ENCODE measurements at places on chromosomes 16 and 17. TPM values are rescaled to one million over a fixed set of nuclear protein-coding genes. Genes with fewer than 3 reads are reported as not detected.
A peak's percentile ranks its signal among the peaks of the same experiment; 100 is the strongest.

The TMEM92 gene
- 0.09 TPM for total RNA-seq

- H3K4me3 ChIP-seq = no peak overlapping the region
- H3K27ac ChIP-seq = no peak overlapping the region
- no peaks in the 10 kb centered on the region for H3K4me1 ChIP-seq
- no peaks in the 10 kb centered on the region for H3K27me3 ChIP-seq
- DNase-seq = no peak
These were observed 112.6 kb upstream of the MPHOSPH6 start for GRCh38 chr16:82282662-82283061.

- DNase-seq = no peak
- H3K4me3 ChIP-seq = no peak overlapping the region
- peaks cover 5% of the 10 kb centered on the region for H3K36me3 ChIP-seq
- H3K27ac ChIP-seq = no peak overlapping the region
- no peaks in the 10 kb centered on the region for H3K27me3 ChIP-seq
These were observed 28.9 kb upstream of the SEC14L1 start for GRCh38 chr17:77111934-77112296.

The CDH15 gene
- not detected for total RNA-seq

DNA sequence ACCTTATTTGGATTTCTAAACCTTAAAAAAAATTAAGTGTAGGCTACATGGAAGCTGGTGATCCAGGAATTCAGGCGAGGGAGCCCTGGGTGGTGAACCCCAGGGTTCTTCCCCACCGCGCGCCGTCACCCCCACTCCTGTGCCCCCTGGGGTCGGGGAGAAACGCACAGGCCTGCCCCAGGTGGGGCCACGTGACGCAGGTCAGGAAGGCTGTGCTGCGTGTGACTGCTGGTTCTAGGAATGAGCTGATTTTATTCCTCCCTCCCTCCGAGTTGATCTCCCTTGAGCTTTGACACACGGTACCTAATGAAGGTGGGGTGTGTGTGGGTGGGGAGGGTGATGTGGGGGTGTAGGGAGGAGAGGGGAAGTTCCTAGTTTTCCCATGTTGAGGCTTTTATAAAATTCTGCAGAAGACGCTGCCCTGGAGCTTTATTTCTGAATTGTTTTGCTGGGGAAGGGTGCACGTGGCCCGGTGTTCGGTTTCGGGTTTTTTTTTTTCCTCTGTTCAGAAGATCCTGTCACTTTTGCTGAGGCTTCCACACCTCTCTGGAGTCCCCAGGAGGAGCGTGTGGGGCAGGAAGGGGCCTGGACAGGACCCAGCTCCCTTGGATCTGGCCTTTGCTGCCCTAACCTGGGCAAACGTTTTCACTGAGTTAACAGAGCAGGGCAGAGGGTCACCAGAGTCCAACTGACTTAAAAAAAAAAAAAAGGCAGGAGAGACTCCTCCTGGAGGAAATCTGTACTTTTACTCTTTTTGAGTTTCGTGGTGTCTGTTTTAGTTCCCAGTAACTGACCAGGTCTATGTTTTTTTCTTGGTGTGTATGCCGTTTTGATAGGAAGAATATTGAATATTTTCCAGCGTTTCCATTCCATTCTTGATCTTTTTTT lies 55.8 kb upstream of the GSE1 start:
- H3K27me3 ChIP-seq = no peaks in the 10 kb centered on the region
- H3K36me3 ChIP-seq = peaks cover 3% of the 10 kb centered on the region
- peak; percentile 63 for DNase-seq
- H3K4me3 ChIP-seq = peak overlapping the region; percentile 87
- H3K4me1 ChIP-seq = peaks cover 34% of the 10 kb centered on the region

DNA sequence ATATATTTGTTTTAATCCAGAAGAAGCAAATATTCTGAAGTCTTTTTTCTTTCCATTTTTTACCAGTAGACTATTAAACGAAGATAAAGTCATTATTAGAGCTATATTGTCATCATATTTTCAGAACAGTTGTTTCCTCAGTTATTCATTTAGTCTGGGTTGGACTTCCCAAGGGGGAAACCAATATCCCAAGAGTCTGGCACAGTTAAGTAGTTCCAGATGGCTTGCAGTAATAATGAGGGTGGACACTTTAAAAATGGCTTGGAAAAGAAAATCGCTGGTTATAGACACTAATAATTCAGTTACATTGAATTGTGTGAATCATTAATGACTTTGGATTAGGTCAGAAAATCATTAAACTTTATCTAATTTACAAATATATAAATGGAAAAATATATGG lies 3.9 kb downstream of the PPM1E start:
- H3K4me3 ChIP-seq = no peak overlapping the region
- H3K27me3 ChIP-seq = peaks cover 72% of the 10 kb centered on the region
- DNase-seq = no peak

DNA sequence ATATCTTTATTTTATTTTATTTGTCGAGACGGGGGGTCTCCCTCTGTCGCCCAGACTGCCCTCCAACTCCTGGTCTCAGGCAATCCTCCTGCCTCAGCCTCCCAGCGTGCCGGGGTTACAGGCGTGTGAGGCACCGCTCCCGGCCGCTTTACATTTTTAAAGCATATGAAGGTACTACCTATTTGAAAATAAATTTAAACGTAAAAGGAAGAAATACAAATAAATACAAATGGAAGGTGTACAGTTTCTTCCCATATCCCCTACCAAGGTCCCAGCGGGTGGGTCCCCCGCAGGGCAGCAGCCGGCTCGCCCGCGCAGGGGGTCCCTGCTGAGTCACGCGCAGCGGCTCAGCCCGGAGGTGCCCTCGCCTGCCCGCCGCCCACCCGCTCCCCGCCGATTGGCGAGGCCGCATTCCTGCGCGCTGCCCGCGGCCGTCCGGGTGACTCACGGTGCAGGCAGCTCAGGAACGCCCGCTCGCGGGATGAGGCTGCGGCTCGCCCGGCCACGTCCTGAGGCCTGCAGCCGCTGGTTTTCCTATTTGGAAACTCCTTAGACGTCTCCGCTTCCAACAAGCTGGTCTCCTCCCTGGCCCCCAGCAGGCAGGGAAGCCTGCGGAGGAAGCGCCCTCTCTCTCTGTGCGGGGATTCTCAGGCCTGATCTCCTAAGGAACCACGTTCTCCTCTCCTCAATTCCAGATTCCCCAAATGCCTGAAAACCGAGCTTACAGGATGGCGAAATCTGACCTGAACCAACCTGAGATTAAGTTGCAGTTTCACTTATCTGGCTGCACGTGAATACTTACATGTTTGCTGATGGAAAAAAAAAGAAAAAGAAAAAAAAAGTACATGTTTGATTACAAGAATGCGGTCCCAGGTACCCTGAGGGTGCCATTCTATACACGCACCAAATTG lies 54.8 kb upstream of the MAP3K14 start:
- H3K4me3 ChIP-seq = peak overlapping the region; percentile 47
- DNase-seq = no peak
- no peaks in the 10 kb centered on the region for H3K36me3 ChIP-seq
- H3K4me1 ChIP-seq = peaks cover 16% of the 10 kb centered on the region
- H3K27ac ChIP-seq = no peak overlapping the region

- peaks cover 17% of the 10 kb centered on the region for H3K27me3 ChIP-seq
- no peaks in the 10 kb centered on the region for H3K36me3 ChIP-seq
- peaks cover 19% of the 10 kb centered on the region for H3K4me1 ChIP-seq
These were observed 6.8 kb downstream of the AXIN2 start for GRCh38 chr17:65554553-65555223.

The TMEM132E gene
- total RNA-seq = not detected

- H3K27ac ChIP-seq = no peak overlapping the region
- no peak for DNase-seq
- no peak overlapping the region for H3K4me3 ChIP-seq
- H3K27me3 ChIP-seq = no peaks in the 10 kb centered on the region
These were observed 74.5 kb downstream of the ZNF423 start for GRCh38 chr16:49781401-49781800.

DNA sequence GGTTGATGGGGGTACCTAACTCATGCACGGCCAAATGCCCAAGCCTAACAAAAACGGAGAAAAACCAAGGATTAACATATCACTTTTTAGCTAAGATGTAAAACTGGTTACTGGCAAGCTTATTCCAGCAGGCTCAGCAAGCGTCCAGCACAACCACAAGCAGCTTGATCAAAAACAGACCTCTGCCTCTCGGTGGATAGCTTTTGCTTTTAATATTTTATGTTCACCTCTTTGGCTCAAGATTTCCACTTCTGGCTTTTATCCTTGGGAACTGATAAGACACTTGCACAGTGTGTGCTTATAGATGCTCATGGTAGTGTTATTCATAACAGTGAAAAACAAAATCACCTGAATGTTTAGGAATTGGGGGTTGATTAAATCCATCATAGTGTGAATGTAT lies 206.9 kb upstream of the CACNG5 start:
- H3K36me3 ChIP-seq = peaks cover 3% of the 10 kb centered on the region
- H3K4me1 ChIP-seq = peaks cover 12% of the 10 kb centered on the region
- H3K27me3 ChIP-seq = no peaks in the 10 kb centered on the region
- H3K27ac ChIP-seq = no peak overlapping the region

The BLTP2 gene
- total RNA-seq = 163 TPM

GRCh38 chr16:81593481-81593880 lies 148.9 kb downstream of the CMIP start:
- H3K36me3 ChIP-seq = peaks cover 4% of the 10 kb centered on the region
- H3K4me3 ChIP-seq = no peak overlapping the region
- no peaks in the 10 kb centered on the region for H3K27me3 ChIP-seq

DNA sequence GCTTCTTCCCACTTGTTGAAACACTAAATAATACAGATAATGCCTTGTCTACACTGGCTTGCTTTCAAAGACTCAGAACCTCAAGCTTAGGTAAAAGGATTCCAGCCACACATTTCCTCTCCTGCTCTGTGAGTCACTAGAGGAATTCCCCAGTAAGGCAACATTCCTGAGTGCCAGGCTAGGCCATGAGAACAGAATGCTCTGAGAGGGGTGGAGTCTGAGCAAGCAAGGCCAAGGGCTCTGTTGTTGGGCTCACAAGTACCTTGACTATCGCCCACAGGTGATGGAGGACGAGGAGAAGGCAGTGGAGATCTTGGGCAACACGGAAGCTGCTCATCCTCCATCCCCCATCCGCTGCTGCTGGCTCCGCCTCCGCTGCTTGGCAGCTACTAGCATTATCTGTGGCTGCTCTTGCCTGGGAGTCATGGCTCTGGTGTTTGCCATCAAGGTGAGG lies 6.7 kb upstream of the PHKG2 start:
- H3K27me3 ChIP-seq = no peaks in the 10 kb centered on the region
- no peak for DNase-seq
- no peak overlapping the region for H3K27ac ChIP-seq
- no peak overlapping the region for H3K4me3 ChIP-seq

The ZNF385C gene
- total RNA-seq = 0.12 TPM

DNA sequence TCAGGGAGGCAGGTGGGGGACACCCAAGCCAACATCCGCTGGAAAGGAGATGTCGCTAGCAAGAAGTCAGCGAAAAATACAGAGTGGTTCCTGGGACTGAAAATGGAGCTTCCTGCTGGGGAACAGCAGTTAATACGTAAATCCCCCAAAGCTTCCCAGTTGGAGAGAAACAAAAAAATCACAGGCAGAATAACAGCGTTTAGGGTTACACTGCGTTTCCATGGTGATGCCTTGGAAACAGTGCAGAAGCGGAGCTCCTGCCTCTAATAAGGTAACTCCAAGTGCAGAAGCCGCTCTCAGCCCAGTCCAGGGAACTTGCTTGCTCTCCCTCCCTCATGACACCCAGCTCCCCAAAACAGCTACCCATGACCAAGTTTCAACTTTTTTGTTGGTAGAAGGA lies 73.4 kb downstream of the PLD6 start:
- no peaks in the 10 kb centered on the region for H3K27me3 ChIP-seq
- no peak overlapping the region for H3K27ac ChIP-seq
- DNase-seq = no peak
- H3K4me3 ChIP-seq = no peak overlapping the region
- H3K36me3 ChIP-seq = no peaks in the 10 kb centered on the region
- no peaks in the 10 kb centered on the region for H3K4me1 ChIP-seq

The ALOX15 gene
- total RNA-seq = not detected

DNA sequence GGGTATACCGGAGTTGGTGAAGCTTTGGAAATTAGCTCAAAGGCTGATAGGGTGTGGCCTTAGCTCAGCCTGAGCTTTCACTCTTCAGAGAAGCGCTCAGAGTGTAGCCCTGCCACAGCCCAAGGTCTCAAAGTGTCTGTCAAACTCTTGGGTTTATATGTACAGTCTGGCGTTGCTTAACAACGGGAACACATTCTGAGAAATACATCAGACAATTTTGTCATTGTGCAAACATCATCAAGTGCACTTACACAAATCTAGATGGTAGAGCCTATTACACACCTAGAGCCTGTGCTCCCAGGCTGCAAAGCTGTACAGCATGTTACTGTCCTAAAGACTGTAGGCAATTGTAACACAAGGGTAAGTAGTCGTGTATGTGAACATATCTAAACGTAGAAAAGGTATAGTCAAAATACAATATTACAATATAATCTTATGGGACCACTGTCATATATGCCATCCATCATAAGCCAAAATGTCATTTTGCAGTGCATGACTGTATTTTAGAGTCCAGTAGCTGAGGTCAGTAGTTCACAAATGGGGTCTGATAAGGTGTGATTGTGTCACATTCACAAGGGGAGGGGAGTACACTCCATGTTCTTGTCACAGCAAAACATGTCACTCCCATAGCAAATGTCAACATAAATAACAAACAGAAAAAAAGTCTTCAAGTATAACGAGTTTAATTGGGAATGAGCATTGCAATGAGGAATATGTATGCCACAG lies 20.6 kb downstream of the CHAD start:
- H3K4me3 ChIP-seq = no peak overlapping the region
- H3K27ac ChIP-seq = no peak overlapping the region
- H3K4me1 ChIP-seq = peaks cover 9% of the 10 kb centered on the region
- DNase-seq = no peak
- no peaks in the 10 kb centered on the region for H3K27me3 ChIP-seq

The CAVIN1 gene
- total RNA-seq = 0.66 TPM

DNA sequence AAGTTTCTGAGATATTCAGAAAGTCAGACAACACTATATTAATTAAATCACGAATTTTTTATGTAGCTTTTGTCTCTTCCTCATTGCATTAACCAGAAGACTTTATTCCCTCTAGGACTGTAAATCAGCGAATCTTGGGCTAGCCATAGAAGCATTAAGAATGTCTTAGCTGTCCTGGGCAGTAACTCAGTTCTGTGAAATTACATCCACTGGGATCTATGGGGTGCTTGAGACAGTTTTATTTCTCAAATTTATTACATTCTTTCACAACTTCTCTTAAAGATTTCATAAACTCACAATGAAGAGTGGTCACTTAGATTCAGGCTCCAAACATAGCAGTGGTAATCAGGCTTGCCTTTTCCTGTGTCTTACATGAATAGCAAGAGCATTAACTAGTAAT lies 1153.4 kb downstream of the CDH8 start:
- H3K4me3 ChIP-seq = no peak overlapping the region
- no peaks in the 10 kb centered on the region for H3K4me1 ChIP-seq
- H3K27ac ChIP-seq = no peak overlapping the region
- DNase-seq = no peak
- no peaks in the 10 kb centered on the region for H3K36me3 ChIP-seq

GRCh38 chr17:59365383-59365981 lies 34.0 kb downstream of the YPEL2 start:
- H3K36me3 ChIP-seq = peaks cover 12% of the 10 kb centered on the region
- peak overlapping the region; percentile 76 for H3K27ac ChIP-seq
- peaks cover 66% of the 10 kb centered on the region for H3K4me1 ChIP-seq
- DNase-seq = peak; percentile 43
- no peak overlapping the region for H3K4me3 ChIP-seq
- no peaks in the 10 kb centered on the region for H3K27me3 ChIP-seq

GRCh38 chr17:22470411-22471175 lies 778.3 kb downstream of the KCNJ18 start:
- no peak overlapping the region for H3K4me3 ChIP-seq
- no peaks in the 10 kb centered on the region for H3K27me3 ChIP-seq
- H3K36me3 ChIP-seq = no peaks in the 10 kb centered on the region
- H3K27ac ChIP-seq = no peak overlapping the region

GRCh38 chr16:77300256-77300655 lies 101.0 kb downstream of the SYCE1L start:
- H3K4me1 ChIP-seq = no peaks in the 10 kb centered on the region
- no peak overlapping the region for H3K4me3 ChIP-seq
- H3K27ac ChIP-seq = no peak overlapping the region
- peaks cover 5% of the 10 kb centered on the region for H3K27me3 ChIP-seq
- no peaks in the 10 kb centered on the region for H3K36me3 ChIP-seq
